Activated T-cell treated with anti-CD3 and anti-CD28 coated beads, Interleukin-2, amount 50 U/mL, for 24 hours (primary cell): ENCODE measurements at places on chromosomes 7 and 10.

- no peak for DNase-seq
Measured at GRCh38 chr10:125201791-125202622, 41.6 kb upstream of the CTBP2 start.

DNA sequence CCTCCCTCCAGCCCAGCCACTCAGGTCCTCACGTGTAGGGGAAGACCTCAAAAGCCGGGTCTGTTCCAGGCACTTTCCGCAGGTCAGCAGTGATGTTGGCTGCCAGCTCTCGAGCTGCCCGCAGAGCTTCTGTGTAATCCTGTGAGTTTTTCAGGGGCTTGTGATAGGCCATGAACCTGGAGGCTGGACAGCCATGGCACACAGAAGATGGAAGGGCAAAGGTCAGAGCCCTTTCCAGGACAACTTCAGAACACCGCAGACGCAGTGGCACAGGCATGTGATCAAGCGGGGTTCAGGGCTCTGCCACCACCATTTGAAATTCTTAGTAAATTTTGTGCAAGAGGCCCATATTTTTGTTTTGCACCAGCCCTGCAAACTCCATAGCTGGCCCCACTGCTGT is 24.0 kb downstream of the NPC1L1 start:
- DNase-seq = no peak

- DNase-seq = no peak
Measured at GRCh38 chr10:100803492-100803891, 58.1 kb downstream of the PAX2 start.

DNA sequence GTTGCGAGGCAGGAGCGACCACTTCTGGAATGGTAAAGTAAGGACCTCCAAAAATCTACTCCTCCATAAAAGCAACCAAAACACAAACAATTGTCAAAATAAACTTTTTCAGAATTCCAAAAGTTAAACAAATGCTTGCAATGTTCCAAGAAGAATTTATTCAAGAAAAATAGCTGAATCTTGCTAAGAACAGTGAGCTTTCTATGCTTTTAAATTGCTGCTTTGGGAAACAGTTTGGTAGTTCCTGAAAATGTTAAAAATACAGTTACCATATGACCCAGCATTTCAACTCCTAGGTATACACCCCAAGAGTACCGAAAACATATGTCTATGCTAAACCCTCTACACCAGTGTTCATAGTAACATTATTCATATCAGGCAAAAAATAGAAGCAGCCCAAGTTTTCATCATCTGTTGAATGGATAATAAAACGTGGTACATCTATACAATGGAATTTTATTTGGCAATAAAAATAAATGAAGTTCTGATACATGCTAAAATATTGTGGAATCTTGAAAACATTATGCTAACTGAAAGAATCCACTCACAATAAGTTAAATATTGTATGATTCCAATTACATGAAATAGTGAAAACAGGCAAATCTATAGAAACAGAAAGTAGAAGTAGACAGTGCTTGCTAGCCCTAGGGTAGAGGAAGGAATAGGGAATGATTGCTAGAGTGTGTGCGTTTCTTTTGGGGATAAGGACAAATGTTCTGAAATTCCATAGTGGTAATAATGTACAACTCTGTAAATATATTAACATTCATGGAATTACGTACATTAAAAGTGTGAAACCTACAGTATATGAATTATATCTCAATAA is 57.0 kb downstream of the LRRN3 start:
- no peak for DNase-seq

DNA sequence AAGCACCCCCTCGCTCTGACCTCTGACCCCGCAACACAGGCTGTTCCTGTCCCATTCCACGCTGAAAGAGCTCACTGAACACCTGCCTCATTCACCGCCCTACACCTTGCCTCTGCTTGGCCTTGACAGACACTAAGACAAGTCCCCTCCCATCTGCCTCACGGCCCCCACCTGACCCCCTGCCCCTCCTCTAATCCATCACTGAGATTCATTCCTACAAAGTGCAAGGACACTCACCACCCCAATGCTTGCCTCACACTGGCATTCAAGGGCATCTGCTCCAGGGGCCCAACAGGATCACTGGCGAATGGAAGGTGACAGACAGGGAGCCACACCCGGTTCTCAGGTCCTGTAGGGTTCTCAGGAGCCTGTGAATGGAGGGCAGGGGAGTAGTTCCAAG is 68.1 kb upstream of the NANOS1 start:
- DNase-seq = no peak

GRCh38 chr10:17744341-17744861 is 7.6 kb upstream of the TMEM236 start:
- no peak for DNase-seq

- DNase-seq = no peak
Measured at GRCh38 chr7:114972567-114972966, 50.7 kb downstream of the MDFIC start.

GRCh38 chr10:131625041-131625440 is 275.8 kb upstream of the PPP2R2D start:
- DNase-seq = no peak

- DNase-seq = no peak
Measured at GRCh38 chr7:54704851-54705250, 54.2 kb downstream of the SEC61G start.

GRCh38 chr10:123860856-123861255 is 30.8 kb downstream of the CPXM2 start:
- DNase-seq = no peak

DNA sequence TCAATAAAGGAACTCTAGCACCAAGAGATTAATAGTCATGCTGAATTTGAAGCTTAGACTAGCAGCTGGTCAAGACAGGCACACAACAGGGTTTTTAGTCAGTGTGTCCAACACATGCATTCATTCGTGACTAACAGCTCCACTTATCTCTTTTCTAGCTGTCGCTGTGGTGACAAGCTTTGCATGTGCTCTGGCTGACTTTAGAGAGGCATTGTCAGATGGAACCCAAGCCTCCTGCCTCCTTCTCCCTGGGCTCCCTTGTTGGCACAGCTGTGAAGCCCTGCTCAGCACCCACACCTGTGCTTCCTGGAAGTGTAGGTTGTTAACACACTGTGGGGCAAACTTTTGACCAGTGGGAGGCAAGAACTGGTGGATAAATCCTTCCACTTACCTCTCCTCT is 9.8 kb upstream of the AGK start:
- DNase-seq = no peak

GRCh38 chr7:2438186-2438585 is 34.8 kb downstream of the CHST12 start:
- DNase-seq = no peak
